ENCODE measurements at places on chromosomes 5 and 9. TPM values are rescaled to one million over a fixed set of nuclear protein-coding genes. Genes with fewer than 3 reads are reported as not detected.

Gene MARCOL
- not detected for total RNA-seq

Gene PLCXD3
- not detected for total RNA-seq

Gene ALG2
- 21.9 TPM for total RNA-seq

Gene CCDC152
- 9.6 TPM for total RNA-seq

Gene PCDHAC1
- not detected for total RNA-seq

Gene SURF2
- 24.7 TPM for total RNA-seq

Gene NIPAL4
- 0.26 TPM for total RNA-seq

Gene SLC25A2
- 2.5 TPM for total RNA-seq

Gene GRM6
- not detected for total RNA-seq

- DNase-seq = no peak
These were observed 138.9 kb downstream of the SPATA31D1 start for GRCh38 chr9:82127465-82127864.

DNA sequence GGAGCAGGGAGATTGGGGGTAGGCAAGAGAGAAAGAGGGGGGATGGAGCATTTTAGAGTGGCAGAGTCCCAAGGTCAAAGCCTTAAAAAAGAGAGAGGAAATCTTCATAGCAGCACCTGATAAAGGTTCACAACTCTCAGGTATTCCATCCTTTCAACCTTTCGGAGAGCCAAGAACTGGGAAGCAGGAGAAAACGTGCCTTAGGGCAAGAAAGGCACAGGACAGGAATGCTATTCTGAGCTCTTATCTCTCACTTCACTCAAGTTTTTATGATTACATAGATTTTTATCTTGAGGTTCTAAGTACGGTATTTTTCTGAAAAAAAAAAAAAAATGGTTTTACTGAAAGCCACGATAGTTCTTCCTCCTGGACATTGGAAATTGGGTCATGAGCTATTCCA, 34.5 kb upstream of the SMAD5 start:
- no peak for DNase-seq

GRCh38 chr9:13614060-13614459, 334.6 kb upstream of the MPDZ start:
- DNase-seq = no peak

DNA sequence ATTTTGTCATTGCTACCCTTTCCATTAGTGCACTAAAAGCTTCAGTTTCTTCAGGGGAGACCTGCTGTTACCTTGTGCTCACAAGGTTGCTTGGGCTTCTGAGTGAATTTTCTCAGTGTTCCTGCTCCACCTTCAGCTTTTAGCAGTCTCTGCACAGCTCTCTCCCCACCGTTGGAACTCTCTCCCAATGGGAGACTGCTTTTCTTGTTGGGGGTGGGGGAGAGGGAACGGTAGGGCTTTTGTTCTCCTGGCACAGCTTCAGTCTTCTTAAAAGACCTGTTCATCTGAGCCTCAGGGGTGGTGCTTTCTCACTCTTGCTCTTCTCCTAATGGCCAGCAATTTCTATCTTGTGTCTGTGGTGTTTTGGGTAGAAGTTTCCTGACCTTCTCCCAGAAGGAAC, 915.7 kb downstream of the EFNA5 start:
- no peak for DNase-seq

GRCh38 chr5:16321284-16321683, 141.7 kb upstream of the MARCHF11 start:
- DNase-seq = no peak

DNA sequence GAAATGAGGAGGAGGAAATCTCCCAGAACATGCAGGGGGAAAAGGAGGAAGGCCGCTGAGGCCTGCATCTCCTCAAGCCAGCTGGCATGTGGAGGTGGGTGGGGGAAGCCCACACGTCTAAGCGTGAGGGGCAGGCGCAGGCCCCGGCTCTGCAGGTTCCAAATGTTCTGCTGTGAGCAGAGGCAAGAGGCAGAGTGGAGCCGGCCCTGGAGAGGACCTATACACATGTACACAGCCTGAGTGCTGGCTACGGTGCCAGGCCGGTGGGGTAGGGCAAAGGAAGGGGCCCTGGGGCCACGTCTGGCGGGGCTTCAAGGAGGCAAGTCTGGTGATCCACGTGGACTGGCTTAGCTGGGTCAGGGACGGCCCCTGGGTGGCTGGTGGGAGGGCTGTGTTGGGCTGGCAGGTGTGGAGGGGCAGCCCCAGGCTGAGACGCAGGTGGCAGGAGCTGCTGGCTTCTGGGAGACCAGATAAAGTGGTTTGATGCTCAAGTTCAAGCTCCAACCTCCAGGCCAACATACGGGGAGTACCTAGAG, 26.4 kb downstream of the LPCAT1 start:
- DNase-seq = no peak

DNA sequence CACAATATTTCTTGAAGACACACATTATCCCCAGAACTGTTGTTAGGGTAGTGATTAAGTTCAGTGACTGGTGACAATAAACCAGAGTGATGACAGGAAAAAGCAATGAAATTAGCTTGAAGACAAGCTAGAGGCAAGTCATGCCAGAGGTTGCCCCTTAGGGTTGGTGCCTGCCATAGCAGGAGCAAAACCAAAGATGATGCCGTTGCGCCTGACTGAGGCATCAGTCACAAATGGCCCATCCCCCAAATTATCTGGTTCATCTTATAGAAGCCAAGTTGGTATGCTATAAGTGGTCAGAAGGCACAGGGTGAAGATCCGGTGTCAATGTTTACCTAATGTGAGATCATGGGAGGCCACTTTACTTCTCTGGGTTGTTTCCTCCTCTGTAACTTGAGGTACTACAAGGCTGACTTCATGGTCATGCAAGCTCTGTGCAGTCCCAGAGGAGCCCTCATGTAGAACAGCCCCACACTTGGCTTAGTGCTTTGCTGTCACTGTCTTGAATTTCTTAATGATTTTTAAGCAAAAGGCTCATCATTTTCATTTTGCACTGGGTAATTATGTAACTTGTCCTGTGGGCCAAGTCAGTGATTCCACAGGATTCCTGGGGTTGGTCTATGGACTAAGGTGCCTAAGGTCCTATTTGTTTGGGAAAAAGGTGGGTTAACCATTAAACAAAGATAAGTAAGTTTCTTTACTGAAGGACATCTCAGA, 211.3 kb downstream of the MAN2A1 start:
- no peak for DNase-seq

- DNase-seq = no peak
These were observed 70.3 kb downstream of the FYB1 start for GRCh38 chr5:39148983-39149534.

GRCh38 chr5:69231851-69232250, 2.8 kb upstream of the CDK7 start:
- no peak for DNase-seq

DNA sequence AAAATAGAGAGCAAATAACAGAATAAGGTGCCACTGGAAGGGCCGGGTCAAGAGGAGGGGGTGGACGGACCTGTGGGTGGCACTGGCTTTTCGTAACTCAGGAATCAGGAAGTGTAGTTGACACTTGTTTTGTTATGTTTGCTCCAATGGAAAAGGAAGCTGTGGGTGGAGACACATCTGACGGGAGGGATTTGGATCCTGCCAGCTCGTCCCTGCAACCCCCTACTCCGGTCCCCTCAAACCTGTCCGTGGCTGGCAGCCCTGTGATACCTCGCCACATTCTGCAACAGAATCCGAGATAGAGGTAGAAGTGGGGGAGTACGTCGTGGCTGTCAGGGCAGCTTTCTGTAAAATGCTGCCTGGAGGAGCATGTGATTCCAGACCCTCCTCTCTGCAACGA, 104.2 kb upstream of the IER5L start:
- DNase-seq = no peak

GRCh38 chr5:21397693-21398092, 1409.7 kb upstream of the CDH18 start:
- no peak for DNase-seq

GRCh38 chr5:146703899-146704298, 174.7 kb downstream of the PPP2R2B start:
- no peak for DNase-seq

DNA sequence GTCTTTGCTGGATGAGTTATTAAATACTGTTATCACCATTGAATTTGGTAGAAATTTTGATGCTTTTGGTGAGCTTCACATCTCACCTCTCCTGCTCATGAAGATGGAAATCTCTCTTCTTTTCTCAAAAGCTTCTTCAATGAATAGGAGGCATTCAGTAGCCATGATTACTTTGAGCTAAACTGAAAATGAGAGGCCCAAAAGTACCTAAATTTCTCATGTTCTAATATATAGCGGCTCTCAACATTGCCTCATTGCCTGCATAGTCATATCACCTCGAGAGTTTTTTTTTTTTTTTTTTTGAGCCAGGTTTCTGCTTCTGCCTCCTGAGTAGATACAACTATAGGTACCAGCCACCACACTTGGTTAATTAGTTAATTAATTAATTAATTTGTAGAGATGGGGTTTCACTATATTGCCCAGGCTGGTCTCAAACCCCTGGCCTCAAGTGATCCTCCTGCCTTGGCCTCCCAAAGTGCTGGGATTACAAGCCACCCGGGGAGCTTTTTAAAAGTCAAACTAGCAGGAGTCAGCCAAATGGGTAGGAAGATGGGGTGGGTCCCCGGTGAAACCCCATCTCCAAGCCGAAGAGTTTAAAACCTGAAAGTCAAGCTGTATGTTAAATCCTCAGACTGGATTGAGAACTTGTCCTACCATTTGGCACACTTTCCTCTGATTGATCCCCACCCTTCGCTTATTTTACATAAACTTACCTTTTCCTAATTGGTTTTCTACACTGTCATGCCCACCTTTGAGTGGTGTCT, 169.0 kb downstream of the DOCK2 start:
- DNase-seq = no peak

GRCh38 chr9:113876151-113876992, at the start of gene ZNF618:
Gene ZNF618 (plus strand): TSS chr9:113876309. CDS start chr9:113876381, 72 bp downstream.
- peak; percentile 4 for DNase-seq

GRCh38 chr5:153879596-153879995, 159.1 kb downstream of the FAM114A2 start:
- no peak for DNase-seq

DNA sequence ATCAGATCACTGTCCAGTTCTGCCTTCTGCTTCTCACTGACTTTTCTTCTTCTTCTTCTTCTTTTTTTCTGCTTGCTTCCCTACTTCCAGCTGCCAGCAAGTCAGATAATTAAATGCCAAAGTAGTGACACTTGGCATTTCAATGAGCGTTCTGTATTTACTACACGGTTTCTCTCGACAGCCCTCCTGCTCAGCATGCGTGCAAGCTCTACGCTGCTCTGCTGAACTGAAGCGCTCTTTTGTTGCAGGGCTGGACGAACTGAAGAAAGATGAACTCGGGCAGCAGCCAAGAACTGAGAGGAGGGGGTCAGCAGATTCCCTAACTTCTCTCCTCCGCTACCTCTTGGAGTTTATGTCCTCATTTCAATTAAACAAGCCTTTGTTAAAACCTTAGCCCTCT, 319.1 kb downstream of the GLIS3 start:
- no peak for DNase-seq

- DNase-seq = no peak
These were observed 47.1 kb downstream of the MAPKAP1 start for GRCh38 chr9:125659954-125660353.

- no peak for DNase-seq
These were observed 73.5 kb downstream of the SLF1 start for GRCh38 chr5:94691949-94692348.

- DNase-seq = no peak
These were observed 7.9 kb upstream of the ADAMTSL1 start for GRCh38 chr9:18466101-18466500.

GRCh38 chr5:80268916-80269315, 13.1 kb upstream of the SERINC5 start:
- no peak for DNase-seq

DNA sequence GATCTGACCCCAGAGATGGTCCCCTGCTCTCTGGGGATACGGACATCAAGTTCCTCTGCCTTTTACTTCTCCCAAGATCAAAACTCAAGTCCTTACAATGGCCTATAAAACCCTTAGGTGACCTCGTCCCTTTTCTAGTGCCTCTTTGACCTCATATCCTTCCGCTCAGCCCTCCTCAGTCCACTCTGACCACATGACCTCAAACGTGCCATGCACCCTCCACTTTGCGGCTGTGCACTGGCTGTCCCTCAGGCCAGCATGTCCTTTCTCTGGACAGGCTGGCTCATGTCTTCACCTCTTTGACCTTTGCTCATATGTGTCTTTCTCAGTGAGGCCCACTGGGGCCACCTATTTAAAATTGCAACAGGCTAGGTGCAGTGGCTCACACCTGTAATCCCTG, 14.7 kb downstream of the TRMO start:
- no peak for DNase-seq

GRCh38 chr9:115604831-115605483, 487.0 kb upstream of the TNC start:
- no peak for DNase-seq

DNA sequence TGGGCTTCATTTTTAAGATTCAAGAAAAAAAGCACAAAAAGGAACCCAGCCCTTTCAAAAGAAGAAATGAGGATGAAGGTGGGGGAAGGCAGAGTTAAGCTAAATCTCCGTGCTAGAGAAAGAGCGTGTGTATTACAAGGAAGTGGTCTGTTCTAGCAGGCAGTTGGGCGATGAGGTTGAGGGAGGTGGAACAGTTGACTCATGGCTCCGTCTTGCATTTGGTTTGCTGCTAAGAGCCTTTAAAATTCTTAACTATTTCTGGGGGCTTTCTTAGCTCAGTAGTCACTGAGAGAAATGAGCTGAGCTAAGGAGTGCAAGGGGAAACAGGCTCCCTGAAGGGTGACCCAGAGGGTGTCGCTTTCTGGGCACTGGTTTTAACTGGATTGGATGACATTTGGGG, 117.4 kb downstream of the GCNT1 start:
- no peak for DNase-seq

GRCh38 chr5:177509991-177510566, 453 bp upstream of the DOK3 start:
- DNase-seq = no peak

DNA sequence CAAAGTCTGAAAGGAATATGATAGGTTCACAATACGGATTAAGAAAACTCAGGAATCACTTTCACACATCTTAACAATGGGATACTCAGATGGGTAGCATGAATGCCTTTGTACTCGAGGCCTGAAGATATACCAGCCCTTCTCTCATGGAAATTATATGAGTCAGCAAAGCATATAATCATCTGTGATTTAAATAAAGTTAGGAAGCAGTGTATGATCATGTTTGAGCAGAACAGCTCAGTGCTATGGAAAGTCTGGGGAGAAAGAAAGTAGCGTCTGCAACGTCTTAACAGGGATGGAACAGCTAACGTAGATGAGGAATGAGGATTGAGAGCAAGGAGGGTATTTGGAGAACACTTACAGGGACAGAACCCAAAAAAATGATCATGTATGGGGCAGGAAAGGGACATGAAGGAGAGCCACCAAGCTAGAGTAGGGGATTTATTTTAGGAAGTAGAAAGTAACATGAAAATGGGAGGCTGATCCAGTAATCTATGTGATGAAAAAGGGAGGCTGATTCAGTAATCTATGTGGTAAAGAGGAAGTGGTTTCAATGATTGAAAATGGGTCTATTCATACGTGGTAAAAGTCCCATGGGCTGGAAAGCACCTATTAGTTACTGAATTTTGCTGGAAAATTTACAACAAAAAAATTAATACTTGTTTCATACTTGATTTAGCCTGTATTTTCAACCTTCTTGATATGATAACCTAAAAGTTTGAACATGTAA, 85.9 kb downstream of the GNA14 start:
- no peak for DNase-seq

GRCh38 chr5:172266071-172266675, 17.4 kb downstream of the UBTD2 start:
- DNase-seq = no peak

GRCh38 chr9:107137495-107138202, 145.4 kb upstream of the RAD23B start:
- peak; percentile 6 for DNase-seq

GRCh38 chr5:14206028-14206725, 63.0 kb downstream of the TRIO start:
- no peak for DNase-seq
